Breast epithelium (tissue), 4 donors: ENCODE measurements at places on chromosomes 4 and X. TPM values are rescaled to one million over a fixed set of nuclear protein-coding genes. Genes with fewer than 3 reads are reported as not detected.
A peak's percentile ranks its signal among the peaks of the same experiment; 100 is the strongest.

- no peak for DNase-seq
Measured at GRCh38 chr4:186924723-186925122, 201.1 kb upstream of the FAT1 start.

DNA sequence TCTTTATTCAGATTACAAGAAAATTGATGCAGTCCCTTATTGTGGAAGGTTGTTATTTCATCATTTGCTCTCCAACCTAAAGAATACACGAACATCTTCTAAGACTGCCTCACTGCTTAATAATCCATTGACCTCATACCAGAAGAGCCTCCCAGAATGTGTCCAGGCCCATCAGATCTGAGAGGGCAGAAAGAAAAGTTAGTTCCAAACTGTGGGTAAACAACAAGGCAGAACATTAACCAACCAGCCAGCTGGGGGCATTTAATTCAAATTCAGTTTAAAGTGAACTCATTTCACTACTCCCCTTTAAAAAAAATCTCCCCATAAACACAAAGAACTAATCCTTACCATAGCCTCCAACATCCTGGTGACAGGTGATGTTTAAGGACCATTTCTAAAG, 13.8 kb downstream of the GPC4 start:
- DNase-seq: no peak

GRCh38 chrX:16120431-16120830, 2.9 kb upstream of the GRPR start:
- DNase-seq: no peak

DNA sequence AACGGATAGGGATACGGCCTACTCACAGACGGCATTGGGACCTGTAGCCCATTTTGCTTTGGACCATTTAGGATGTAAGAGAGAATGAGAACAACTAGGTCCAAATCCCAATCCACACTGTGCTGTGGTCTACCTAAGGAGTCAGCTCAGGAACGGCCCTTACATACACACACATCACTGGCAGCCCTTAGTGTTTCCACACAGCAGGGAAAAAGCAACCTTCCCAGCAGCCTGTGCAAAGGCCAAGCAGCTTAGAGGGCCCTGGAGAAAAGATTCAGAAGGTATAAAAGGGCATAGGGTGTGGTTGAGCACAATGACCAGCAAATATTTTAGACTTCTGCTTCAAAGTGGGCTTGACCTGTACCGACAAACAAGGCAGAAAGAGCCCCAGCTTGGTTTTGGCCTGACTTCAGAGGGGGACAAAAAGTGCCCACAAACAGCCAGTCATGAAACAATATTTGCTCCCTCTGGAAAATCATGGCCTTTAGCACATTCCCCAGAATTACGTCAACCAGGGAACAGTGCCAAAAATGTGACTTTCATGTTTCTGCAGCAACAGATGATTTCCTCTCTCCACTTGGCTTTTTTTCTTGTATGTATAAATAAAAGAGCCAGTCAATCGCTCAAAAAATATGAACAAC, 359.5 kb upstream of the FGF16 start:
- DNase-seq: no peak

GRCh38 chr4:111398906-111399330, 746.3 kb upstream of the FAM241A start:
- no peak for DNase-seq

GRCh38 chr4:44632733-44633132, 18.7 kb downstream of the YIPF7 start:
- DNase-seq: no peak

GRCh38 chr4:12633053-12633651, 851.0 kb downstream of the RAB28 start:
- peak; percentile 81 for DNase-seq

DNA sequence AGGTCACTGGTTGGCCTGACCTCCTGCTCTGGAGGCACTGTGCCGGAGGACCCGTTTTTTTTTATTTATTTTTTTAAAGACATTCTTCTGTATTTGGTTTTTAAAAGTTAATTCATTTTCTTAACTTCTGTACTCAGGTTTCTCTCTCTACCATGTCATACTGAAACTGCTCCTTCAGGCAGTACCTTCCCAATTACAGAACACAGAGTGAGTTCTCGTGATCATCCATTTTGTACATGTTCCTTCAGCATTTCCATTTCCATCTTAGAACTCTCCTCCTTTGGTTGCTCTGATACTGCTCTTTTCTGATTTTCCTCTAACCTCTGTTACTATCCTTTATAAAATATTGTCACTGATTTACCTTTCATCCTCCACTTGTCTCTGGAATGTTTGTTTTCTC, 17.9 kb downstream of the UBE2K start:
- DNase-seq: no peak

GRCh38 chr4:24278693-24279092, 305.7 kb downstream of the DHX15 start:
- no peak for DNase-seq

DNA sequence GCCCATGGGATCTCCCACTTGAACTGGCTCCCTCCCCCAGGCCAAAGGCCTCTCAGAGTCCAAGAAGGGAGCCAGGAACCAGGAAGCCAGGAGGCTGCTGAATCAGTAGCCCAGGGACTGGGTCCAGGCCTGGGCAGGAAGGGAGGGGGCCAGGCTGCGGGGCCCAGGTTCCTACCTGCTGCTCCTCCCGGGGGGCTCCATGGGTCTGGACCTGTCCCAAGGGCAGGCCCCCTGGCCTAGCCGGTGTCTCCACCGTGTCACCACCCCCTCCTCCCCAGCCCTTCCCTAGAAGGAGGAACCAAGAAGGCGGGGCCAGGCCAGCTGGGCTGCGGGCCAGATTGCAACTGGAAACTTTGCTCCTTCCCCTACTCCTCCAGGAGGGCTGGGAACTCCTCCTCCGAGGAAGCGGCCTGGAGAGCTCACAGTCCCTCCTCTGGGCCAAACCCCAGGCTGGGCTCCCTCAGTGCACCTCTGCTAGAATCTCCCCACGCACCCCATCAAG, at the start of gene IQSEC2:
TSS of gene IQSEC2 (minus strand) at position 264 of the 502 bp plus-strand sequence.
- peak; percentile 67 for DNase-seq

DNA sequence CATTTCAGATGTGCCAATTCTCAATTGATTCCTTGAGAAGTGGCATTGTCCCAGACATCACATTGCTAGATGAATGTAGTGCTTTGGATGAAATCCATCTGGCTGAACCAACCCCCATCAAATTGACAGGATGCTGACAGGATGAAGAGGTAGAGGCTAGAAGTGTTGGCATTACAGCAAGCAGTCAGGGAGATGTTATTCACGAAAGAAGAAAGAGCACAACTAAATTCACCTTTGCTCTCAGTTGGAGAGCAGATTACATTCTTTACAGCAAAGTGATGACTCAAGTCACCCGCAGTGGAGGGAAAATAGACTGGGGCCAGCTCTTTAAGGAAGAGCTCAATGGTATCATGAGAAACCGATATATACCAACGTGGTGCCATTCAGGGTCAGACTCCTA, 259.6 kb downstream of the C4orf33 start:
- DNase-seq: no peak

GRCh38 chrX:74133156-74133796, 170.7 kb upstream of the ZCCHC13 start:
- no peak for DNase-seq

- DNase-seq: no peak
Measured at GRCh38 chr4:4800646-4801408, 58.6 kb upstream of the MSX1 start.

DNA sequence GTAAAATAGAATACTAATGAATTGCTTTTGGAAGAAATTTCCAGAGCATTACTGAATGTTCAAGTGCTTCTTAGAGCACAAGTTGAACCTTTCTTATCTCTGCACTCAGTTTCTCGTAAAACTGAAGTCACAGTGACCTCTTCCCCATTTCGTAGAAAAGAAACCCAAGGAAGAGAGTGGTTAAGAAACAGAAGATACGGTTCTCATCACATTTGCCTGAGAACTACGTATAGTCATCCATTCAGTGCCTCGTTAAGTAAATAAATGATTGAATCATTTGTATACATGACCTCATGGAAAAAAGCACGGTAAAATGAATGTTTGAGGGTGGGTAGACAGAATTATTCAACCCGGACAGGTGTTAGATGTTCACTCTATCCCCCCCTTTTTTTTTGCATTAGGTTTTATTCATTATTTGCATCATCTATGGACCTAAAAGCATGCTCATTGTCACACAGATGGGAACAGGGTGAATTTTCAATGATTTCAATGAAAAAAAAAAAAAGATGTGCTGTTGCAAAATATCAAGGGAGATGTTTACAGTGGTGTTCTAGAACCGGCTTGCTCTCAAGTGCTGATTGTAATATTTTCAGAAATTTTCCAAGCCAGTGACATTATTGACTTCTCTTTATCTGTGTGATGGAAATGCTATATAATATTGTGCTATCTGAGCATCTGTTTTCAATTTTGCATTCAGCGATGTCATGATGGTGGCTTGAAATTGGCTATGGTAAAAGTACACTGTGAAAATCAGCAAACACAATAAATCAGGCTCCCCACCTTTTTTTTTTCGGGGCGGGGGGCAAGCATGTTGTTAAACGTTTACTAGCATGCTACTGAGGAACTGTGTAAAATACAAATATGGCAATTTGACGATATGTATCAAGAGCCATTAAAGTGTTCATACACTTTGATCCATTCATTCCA, 4.3 kb downstream of the RHOH start:
- no peak for DNase-seq

- DNase-seq: peak; percentile 54
Measured at GRCh38 chrX:17788439-17788838, 51.1 kb downstream of the SCML1 start.

DNA sequence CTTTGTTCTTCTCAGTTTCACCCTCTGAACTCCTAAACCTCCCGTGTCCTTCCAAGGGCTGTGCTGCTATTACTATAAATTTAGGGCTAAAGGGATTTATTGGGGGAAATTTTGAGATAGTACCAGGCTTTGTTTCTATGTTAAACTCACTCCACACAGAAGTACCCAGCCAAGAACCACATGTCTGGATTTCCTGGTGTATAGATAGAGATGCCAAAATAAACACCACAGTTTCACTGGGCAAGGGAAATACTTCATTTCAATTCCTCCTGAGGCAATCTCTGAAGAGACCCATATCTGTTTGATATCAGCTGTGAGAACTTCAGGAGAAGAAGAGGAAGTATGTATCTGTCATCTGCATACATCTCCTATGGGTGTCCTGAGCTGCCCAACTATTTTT, 21.7 kb upstream of the CLNK start:
- DNase-seq: no peak

GRCh38 chr4:15234116-15234855, 193.5 kb upstream of the C1QTNF7 start:
- DNase-seq: no peak

GRCh38 chr4:132334081-132334480, 815.0 kb upstream of the PCDH10 start:
- DNase-seq: no peak

DNA sequence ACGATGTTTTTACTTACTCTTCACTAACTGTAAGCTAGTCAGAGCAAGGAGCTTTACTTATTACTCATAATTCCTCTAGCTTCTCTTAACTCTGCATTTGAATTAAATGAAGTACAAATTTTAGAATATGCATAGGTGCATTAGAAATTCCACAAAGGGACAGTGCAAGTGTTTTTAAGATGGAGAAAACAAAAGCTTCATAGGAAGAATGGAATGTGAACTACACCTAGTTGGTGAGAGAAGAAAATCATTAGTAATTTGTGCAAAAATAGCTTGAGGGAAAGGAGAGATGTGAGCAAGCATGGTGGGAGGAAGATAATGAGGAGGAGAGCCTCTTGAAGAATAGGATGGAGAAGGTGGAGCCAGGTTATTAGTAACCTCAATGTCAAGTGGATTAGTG, 77.5 kb upstream of the SMARCA5 start:
- DNase-seq: no peak

DNA sequence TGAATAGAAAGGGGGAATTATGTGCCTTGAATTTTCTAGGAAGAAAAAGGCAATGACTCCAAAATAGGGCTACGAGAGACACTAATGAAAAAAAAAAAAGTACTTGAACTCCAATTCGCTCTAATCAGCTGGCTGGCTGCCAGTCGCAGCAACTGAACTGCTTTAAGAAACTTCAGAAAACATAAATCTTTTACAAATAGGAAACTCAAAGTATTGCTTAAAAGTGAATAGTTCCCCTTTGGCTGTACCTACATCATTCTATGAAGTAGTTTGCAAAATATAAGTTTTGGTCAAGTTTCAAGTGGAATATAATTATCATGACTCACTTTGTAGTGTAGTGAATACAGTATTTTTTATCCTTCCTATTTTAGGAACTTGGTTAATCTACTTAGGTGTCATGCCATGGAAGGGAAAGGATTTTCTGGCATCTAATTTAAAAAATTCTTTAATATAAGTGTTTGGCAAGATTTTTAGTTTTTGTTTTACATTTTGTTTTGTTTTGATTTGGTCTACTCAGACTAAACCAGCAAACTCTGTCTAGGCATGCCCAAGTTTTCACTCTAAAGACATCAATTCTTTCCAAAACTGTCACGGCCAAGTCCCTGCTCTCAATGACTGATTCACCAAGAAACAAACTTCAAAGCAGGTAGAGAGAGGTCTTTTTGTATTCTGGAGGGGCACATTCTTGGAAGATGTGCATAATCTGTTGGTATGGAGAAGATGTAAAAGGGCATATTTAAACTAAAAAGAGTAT, 382.4 kb upstream of the GALNT7 start:
- no peak for DNase-seq

- no peak for DNase-seq
Measured at GRCh38 chr4:140637836-140638235, 69.1 kb upstream of the UCP1 start.

- DNase-seq: no peak
Measured at GRCh38 chr4:3251691-3252479, 2.9 kb downstream of the MSANTD1 start.

- DNase-seq: no peak
Measured at GRCh38 chr4:146522869-146523205, 1.1 kb upstream of the SLC10A7 start.

GRCh38 chr4:98601708-98602107, 56.7 kb downstream of the TSPAN5 start:
- DNase-seq: no peak

DNA sequence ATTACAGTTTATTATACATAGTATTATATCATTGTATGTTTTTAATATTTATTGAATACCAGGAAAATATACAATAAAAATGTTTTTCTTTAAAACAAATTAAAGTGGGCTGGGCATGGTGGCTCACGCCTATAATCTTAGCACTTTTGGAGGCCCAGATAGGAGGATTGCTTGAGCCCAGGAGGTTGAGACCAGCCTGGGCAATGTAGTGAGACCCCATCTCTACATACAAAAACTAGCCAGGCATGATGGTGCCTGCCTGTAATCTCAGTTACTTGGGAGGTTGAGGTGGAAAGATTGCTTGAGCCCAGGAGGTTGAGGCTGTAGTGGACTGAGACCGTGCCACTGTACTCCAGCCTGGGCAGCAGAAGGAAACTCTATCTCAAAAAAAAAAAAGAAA, 38.3 kb upstream of the PDS5A start:
- no peak for DNase-seq

Gene F8
- total RNA-seq: 16.1 TPM

Gene RBBP7
- 86.4 TPM for total RNA-seq

Gene GPM6B
- 81.7 TPM for total RNA-seq

Gene CXorf49B
- not detected for total RNA-seq

Gene EIF4E
- total RNA-seq: 97.2 TPM

Gene UGT2B17
- 0.98 TPM for total RNA-seq

Gene SHROOM2
- total RNA-seq: 3.9 TPM

Gene H2BW2
- not detected for total RNA-seq
